Mesenteric fat pad (tissue), 1 donor: ENCODE measurements at places on chromosomes 2 and 18. TPM values are rescaled to one million over a fixed set of nuclear protein-coding genes. Genes with fewer than 3 reads are reported as not detected.

- no peak for DNase-seq
These were observed 621.2 kb downstream of the MBD2 start for GRCh38 chr18:53603276-53603675.

Gene ELMOD3
- total RNA-seq = 47.7 TPM

GRCh38 chr2:129347486-129348217 is 631.8 kb upstream of the RAB6C start:
- no peak for DNase-seq

GRCh38 chr2:14313341-14313740 is 319.2 kb upstream of the LRATD1 start:
- no peak for DNase-seq

Gene C2orf78
- not detected for total RNA-seq

DNA sequence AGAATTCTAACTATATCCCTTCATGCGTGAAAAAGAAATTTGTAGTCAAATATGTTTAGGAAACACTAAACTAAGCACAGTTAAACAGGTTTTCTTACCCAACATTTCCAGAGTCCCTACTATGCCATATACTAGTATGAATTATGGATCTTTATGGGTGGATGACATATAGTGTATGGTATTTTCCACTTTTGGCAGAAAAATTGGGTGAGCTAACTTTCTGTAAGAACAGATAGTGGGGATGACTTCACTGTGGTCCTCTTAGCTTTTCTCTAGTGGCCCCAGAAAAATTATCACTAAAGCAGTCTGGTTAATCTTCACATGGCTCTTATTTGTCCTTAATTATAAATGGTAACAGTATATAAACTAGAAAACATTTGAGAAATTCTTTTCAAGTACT is 240.0 kb upstream of the GULP1 start:
- no peak for DNase-seq

Gene LYG2
- not detected for total RNA-seq

DNA sequence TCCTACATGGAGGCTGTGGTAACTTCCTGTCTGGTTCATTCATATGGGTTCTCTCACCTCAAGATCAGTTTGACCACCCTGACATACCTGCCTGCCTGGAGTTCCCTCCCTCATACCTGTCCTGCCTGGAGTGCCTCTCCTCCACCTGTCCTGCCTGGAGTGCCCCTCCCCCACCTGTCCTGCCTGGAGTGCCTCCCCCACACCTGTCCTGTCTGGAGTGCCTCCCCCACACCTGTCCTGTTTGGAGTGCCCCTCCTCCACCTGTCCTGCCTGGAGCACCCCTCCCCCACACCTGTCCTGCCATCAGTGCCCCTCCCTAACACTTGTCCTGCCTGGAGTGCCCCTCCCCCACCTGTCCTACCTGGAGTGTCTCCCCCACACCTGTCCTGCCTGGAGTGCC is 461.9 kb downstream of the PTPRM start:
- no peak for DNase-seq

Gene M1AP
- total RNA-seq = 0.32 TPM

GRCh38 chr18:13584825-13585224 is 141.5 kb downstream of the FAM210A start:
- DNase-seq = no peak

DNA sequence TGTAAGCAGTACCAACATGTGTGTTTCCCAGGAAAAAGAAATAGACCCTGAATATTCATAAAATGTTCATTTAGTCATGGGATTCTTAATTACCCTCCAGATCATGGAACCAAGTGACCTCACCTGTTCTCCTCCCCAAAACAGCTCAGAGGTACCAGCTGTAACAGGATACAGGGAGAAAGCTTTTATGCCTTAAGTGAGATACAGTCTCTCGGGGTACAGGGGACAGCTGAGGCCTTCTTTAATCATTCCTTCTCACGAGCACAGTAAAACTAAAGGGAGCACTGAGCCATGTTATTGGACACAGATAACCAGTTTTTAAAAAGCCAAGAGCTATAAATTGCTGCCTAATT is 16.6 kb downstream of the EPHA4 start:
- DNase-seq = no peak

GRCh38 chr2:138536302-138536701 is 34.7 kb downstream of the SPOPL start:
- no peak for DNase-seq

DNA sequence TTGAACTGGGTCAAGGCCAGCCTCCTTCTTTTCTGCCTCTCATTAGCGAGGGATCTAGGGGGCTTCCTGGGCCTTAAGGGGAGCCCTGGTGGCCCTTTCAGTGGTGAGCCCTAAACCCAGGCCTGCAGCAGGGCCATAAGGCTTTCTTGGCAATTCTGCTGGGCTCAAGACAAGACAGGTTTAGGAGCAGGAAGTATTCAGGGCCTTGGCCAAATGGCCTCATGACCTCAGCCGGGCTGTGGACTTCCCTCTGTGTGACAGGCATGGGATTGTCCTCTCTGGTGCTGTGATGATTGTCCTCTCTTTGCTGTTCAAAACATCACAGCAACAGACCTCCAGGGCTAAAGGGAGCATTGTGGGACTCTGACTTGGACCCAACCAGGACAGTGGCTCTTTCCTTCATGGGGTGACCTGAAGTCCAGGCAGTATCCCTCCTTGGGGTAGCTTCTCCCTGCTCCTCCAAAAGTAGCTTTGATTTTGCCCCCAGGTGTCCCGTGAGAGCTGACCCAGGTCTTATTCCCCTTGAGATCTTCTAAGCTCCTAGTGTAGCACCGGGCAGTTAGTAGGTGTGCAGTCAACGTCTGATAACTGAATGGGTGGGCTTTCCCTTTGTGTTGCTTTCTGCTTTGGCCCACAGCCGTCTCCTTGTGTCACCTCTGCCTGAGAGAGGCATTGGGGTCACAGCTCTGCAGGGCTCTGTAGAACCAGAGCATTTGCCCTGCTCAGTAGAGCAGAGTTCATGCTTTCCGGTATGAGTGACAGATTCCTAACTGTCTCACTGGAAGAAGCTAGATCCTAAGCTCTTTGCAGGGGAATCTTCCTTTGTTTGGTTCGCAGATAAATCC is 14.7 kb downstream of the FOSL2 start:
- DNase-seq = no peak

- DNase-seq = no peak
These were observed 35.7 kb downstream of the CELF4 start for GRCh38 chr18:37529863-37530262.

Gene ZNF397
- total RNA-seq = 21.4 TPM
